ENCODE measurements at places on chromosomes 4 and X.
A peak's percentile ranks its signal among the peaks of the same experiment; 100 is the strongest.

DNA sequence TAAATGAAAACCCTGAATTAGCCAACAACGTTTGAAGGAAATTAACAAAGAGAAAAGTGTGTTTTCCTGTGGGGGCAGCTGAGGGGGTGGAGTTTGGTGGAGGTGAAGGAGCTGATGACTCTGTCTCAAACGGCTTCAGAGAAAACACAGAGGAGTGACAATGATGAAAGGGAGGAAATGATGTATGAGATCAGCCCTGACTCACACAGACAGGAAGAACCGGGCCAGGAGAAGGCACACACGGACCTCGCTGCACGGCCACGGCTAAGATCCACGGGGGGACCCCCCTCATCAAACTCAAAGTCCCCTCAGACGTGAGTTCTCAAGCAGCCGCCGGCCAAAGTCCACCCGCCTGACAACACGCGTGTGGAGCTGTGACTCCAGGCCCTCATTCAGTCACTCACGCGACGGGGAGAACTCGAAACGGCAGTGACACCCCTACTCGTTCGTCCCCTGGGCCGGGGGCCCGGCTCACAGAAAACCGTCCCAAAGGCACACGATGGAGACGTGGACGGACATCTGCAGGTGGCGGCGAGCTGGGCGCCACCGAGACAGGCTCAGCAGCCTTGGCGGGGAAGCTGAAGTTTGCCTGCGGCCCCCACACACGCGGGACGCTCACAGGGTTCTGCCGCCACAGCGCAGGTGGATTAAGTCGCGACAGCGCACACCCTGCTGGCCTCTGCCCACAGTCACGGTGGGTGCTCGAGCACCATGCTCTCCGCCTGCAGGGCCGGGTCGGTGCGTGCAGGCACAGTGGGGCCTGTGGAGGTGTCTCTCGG, 28.8 kb downstream of the PPP2R3B start:
- peak; percentile 20 for DNase-seq

- DNase-seq, result no peak
These were observed 20.9 kb upstream of the ZRSR2 start for GRCh38 chrX:15769300-15769954.

- no peak for DNase-seq
These were observed 164.8 kb downstream of the CHM start for GRCh38 chrX:85882601-85883000.

- DNase-seq, result no peak
These were observed 325.4 kb downstream of the RAPGEF2 start for GRCh38 chr4:159428293-159428692.

GRCh38 chr4:190020790-190021717, 6.0 kb downstream of the FRG2 start:
- DNase-seq, result no peak

- DNase-seq, result peak; percentile 62
These were observed 172.0 kb downstream of the PTTG2 start for GRCh38 chr4:38132107-38132673.

DNA sequence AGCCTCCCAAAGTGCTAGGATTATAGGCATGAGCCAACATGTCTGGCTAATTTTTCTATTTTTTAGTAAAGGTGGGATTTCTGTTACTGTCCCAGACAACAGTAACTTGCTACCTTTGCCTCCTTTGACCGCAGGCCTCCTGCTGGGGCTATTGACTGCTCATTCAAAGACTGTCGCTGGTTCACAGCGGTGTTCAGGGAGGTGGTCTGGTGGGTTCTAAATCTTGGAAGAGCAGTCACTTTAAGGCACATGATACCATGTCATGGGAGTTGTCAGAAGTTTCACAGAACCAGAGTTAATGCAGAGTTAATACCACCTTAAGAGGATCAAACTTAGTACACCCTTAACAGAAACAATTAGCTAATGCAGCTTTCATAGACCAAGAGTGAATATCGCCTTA, 3.8 kb downstream of the ASMT start:
- DNase-seq, result no peak

DNA sequence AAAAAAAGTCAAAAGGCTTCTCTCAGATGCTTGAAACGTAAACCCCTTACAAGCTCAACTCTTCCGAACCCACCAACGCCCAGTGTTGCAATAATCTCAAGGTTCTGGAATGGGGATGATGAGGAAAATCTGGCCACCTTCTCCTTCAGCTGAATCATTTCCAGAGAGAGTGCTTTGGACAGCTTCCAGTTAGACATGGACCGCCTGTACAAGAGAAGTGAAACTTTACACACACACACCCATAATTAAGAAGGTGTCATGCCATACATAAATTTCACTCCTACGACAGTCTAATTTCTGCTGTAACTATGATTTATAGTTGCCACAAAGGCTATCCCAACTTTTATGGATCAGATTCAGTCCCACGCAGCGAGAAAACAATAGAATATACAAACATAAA, 72.3 kb downstream of the PRKG2 start:
- DNase-seq, result no peak

GRCh38 chrX:153889123-153889522, 3.1 kb upstream of the L1CAM start:
- DNase-seq, result no peak

DNA sequence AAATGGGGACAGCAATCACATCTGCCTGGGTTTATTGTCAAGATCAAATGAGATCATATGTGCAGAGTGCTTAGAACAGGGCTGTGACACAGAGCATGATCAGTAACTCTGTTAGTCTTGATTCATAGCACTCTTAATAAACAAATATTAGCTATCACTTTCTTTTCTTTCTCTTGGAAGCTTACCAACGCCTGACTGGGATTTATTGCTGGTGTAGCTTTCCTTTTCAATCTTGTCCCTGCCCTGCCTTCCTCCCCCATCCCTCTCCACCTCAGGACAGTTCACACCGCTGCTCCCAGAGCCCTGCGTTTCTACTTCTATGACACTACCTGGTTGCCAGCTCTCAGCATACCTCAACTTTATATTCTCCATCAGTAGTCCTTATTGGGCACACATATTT, 120.7 kb downstream of the LDB2 start:
- DNase-seq, result no peak

DNA sequence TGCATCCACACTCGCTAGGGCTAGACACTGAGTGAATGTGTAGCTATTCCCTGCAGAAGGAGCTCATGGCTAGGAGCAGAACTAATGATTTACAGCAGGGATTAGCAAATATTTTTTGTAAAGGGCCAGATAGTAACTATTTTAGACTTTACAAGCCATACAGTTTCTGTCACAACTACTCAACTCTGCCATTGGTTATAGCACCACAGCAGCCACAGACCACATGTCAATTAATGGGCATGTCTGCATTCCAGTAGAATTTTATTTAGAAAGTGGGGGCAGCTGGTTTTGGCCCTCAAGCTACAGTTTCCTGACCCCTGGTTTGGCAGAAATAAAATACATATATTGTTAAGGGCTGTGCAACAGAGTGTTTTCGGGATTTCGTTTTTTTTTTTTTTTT, 192.6 kb downstream of the FRMPD4 start:
- DNase-seq, result no peak

DNA sequence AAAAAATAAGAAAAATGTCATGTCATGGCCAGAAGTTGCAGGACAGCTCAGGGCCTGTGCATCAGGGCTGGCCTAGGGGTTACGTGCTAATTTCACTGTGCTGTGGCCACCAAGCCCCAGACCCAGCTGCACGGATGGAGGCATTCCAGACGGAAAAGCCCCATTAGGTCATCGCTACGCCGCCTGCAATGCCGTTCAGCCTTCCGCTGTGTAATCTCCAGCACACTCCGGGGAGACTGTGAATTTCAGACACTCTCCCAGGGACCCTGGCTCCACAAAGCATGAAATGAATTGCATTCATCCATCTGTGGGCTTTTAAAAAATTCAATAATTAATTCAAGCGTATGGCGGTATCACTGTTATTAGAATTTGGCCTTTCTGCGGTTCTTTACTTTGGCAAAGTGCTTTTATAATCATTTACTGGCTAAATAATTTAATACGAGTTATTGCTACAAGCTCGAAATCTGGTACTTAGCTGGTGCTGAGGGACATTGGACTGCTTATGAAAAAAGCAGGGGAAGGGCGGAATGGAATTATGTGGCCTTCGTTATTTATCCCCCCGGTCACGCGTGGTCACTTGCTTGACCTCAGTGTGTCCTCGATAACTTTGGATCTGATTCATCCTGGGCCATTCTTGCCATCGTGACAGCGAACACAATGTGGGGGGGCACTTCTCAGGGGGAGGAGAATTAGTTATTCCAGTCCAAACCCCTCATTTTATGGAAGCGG, 9.0 kb upstream of the NSG1 start:
- DNase-seq, result no peak

GRCh38 chr4:155972098-155972497, 18.4 kb upstream of the CTSO start:
- no peak for DNase-seq

DNA sequence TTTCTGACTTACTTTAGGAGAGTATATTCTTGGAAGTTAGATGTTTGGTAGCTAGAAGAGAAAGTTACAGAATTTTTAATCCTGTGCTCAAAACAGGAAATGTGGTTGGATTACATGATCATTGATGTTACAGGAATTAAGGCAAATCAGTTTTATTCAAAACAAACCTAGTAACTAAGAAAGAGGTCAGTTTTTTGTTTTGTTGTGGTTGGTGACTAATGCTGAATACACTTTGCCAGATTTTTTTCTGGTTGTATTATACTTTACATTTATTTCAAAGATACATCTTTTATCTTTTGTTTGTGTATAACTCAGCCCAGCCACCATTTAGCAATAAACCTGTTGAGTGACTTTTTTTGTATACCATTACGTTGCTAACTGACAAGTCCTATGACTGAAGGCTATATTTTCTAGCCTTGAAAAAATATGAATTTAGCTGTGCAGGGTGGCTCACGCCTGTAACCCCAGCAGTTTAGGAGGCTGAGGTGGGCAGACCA, 116.7 kb downstream of the KLHL8 start:
- DNase-seq, result no peak

- DNase-seq, result no peak
These were observed 34.4 kb upstream of the TBL1X start for GRCh38 chrX:9430346-9430921.

DNA sequence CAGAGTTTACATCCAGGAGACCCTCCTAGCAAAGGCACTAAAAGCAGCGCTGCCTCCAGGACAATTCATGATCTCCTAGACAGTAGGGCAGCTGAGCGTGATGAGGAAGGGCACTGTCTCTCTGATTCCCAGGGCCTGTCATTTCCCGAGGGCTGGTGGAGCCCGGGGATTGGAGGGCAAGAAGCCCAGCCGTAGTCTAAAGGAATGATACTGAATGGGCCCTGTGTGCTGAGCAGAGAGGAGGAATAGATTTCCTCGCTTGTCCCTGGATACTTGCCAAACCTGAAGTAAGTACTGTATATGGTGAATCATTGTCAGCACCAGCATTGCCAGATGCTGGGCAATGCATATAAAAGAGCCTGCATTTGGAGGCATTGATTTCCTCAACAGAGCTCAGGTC, 88.0 kb upstream of the SLITRK2 start:
- DNase-seq, result no peak

GRCh38 chr4:3527101-3527913, 4.9 kb downstream of the LRPAP1 start:
- no peak for DNase-seq

DNA sequence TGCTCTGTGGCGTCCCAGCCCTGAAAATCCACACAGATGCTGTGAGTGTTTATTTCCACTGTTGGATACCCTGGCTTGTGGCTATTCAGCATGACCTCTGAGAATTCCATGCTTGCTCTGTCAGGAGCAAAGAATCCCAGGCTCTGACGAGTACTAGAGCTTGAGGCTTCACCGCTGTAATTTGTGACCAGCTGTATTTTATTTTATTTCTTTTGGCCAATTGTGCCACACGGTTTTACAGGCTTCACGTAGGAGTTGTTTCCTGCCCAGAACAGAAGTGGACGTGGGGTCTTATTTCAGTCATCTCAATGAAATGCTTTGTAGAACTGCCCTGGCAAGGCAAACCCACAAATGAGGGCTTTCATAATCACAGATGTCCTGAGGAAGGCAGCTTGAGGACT, 69.4 kb upstream of the CLDN34 start:
- DNase-seq, result no peak

DNA sequence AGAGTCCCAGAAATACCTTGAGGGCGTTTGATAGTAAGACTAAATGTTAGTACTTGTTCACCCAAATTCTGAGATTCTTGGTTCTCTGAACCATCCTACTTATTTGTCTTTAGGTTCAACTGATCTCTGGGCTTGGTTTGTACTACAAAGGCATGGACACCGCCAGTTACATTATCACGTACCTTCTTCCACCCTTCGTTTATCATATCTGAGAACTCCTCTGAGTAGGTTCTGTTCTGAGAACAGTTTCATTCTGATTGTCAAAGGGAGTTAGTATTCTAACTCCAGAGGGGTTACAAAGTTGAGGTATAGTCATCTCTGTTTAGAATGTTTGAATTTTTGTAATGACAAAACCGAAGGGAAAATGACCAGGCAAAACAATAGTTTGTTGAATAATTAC, 19.3 kb downstream of the ZFX start:
- no peak for DNase-seq

GRCh38 chr4:153212736-153213135, 8.5 kb downstream of the TRIM2 start:
- DNase-seq, result no peak

- DNase-seq, result no peak
These were observed 284.9 kb downstream of the RPA4 start for GRCh38 chrX:97168646-97169045.

DNA sequence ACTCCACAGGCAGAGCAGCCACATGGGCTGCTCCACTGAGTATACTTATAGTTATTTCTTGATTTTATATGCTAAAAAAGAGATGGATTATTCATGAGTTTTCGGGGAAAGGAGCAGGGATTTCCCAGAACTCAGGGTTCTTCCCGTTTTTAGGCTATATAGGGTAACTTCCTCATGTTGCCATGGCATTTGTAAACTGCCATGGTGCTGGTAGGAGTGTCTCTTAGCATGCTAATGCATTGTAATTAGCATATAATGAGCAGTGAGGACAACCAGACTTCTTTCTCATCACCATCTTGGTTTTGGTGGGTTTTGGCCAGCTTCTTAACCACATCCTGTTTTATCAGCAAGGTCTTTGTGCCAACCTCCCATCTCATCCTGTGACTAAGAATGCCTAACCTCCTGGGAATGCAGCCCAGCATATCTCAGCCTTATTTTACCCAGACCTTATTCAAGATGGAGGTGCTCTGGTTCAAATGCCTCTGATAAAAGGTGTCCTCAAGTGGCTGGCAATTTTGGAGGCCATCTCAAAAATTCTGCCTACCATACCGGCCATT, 213.0 kb upstream of the VEGFC start:
- DNase-seq, result no peak

- DNase-seq, result no peak
These were observed 188.4 kb upstream of the CLNK start for GRCh38 chr4:10872833-10873517.

DNA sequence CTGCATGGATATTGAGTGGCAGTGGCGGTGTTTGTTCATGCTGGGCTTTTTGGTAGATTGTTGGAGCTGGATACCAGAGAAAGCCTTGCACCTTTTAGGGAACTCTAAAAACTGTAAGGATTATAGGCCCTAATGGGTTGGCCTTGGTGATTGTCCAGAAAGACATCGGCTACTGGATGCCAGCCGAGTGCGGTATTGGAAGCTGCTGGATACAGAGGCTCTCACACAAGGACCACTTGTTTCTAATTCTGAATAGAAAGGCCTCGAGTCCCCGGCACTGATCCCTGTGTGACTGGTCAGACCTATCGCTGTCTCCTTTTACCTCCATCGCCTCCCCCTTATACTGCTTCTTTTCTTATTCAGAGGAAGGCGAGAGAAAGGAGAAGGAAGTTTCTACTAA, 27.3 kb upstream of the SCOC start:
- no peak for DNase-seq
